ENCODE measurements at places on chromosomes 7 and 10.

GRCh38 chr7:157010588-157011332 is at the start of gene MNX1:
Gene MNX1 (minus strand): TSS chr7:157010663. CDS start chr7:157010350, 313 bp downstream.
- peak; percentile 88 for DNase-seq

DNA sequence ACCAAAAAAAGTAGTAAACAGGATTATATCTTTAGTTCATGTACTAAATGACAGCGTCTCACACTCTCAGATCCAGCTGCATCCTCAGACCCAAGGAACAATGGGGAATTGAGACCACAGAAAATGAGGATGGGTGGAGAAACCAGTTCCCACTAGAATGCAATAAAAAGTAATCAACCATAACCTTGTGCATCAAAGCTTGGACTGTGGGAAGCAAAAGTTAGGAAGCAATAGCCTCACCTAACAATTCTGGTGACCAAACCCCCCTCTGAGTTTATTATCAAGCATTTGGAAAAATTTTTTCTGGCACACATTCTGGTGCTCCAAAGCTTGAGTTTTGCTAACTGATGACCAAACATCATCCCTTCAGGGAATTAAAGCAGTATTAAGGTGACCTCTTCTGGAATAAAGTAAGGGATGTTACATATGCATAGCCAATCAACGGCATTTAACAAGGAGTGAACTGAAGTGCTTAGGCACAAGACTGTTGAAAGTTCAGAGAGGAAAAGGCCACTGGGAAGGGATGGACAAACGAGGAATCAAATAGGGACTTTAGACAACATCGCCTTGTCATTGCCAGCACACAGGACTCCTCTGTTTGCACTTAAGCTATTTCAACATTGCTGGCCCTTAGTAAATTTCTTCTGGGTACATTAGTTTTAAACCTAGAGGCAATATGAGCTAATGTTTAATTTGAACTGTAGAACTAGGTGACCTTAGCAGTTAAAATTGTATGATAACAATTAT is 1.2 kb upstream of the MAT1A start:
- DNase-seq = no peak

DNA sequence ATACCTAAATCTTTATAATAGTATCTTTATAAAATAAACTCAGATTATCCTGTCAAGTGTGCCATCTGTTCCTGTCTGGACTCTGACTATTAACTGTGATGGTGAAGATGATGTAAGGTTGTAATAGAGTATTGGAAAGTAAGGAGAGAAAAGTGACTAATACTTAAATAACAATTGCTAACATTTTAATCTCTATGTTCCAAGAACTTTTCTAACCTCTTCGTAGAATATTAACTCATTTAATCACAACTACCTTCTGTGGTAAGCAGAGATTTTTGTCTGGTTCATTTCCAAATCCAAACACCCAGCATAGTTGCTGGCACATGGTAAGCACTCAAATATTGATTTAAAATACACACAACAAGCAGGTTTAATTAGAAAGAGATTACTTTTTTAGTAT is 2.5 kb downstream of the TNPO3 start:
- no peak for DNase-seq

DNA sequence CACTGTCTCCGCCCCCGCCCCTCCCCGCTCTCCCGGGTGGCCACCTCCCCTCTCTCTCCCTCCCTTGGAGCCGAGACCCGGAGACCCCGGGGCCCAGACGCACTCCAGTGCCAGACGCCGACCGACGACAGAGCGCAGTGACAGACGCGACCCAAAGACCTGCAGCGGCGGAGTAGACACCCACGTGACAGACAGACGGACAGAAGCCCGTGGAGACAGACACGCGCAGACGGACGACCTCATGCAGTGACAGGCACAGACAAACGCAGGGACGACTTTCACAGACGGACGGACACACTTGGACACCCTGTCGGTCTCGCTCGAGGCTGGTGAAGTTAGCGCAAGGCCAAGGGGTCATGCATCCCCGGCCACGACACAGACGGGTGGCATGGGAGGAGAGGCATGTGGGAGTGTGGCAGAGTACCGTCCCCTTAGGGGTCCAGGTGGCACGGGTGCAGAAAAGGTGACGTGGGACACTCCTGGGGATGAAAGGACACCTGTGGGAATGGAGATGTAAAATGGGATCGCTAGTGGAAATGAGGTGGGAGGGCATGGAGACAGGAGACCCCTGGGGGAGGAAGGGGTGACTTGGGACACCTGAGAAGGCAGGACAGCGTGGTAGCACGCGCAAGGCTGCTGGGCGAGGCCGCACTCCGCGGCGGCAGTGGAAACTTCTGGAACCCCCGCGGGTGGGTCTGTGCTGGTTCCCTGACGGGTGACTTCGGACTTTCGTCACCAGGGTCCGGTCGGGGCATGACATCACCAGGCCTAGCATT is 456 bp upstream of the ACHE start:
- peak; percentile 76 for DNase-seq

DNA sequence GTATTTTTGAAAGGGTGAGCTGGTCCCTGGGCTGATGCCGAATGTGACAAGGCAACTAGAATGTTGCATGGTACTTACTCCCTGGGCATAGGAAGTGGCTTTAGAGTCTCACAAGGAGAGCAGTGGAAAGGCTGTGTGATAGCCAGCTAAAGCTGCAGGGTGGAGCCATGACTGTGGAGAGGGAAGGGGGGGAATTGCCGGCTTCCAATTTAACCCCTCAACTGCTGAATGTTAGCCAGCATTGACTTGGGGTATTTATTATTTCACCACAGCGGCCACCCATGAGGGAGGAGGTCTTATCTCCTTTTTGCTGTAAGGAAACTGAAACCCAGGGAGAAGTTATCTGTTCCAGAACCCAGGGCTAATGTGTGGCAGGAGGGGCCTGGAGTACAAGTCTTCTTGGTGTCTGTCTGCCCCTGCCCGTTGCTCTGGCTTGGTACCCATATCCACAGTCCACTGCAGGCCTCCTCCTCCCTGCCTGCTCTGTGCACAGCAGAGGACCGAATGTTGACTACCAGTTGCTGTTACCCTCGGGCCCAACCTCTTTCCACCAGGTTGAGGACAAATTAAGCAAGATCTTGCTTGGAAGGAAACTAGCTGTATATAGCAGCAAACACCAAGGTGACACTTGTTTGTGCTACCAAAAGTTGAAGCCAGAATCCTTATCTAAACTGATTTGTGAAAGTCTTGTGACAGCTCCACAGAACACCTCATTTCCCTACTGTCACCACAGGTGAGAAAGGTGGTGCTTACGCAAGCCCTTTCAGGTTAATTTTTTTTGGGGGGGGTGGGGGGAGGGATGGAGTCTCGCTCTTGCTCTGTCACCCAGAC is 37.6 kb downstream of the WBP1L start:
- no peak for DNase-seq

DNA sequence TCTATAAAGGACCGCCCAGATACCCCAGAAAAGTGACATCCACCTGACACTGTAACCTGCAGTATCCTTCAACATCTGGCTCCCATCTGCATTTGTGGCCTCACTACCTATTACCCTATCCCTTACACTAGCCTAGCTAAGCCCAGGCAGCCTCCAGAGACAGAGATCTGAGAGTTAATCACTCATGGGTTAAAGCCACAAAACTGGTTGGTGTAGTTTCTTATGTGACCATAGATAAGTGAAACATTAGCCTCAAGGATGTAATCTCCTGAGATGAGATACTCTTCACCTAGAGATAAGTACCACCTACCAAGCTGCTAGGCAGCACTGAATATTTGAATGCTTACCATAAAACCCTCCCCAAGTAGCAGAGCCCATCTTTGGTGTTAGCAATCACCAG is 35.4 kb downstream of the CTTNBP2 start:
- DNase-seq = no peak

DNA sequence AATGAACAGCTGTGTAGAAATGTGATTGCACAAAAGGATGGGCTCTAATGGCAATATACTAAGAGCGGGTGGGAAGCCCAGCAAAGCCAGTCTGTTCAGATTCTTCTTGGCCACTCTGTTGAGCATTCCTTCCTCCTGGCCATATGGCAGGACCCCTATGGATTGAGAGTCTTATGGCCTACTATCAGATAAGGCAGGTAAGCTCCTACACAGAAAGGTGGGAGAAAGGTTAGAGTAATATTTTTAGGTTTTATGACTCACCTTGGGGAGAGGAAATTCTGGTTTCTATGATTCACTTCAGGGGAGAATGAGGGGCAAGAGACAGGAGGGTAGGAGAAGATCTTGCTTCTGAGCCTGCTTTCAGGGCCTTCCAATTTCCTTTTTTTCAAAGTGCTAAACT is 15.1 kb upstream of the AKR1B10 start:
- no peak for DNase-seq

DNA sequence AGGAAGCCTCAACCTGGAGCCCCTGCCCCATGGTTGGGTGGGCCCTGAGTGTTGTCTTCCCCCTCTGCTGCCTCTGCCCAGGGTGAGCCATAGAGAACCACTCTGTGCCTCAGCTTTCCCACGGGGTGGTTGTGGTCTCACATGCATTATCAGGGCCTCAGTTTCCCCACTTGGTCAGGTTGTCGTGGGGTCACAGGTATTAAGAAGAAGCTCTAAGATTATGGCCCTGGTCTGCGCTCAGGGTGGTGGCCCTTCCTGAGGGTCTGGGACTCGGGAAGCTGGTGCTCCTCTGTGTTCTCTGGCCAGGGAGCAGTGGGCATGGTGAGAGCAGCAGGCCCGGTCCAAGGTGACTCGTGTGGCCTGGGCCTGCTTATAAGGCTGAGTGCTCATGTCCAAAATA is 17.8 kb downstream of the LRRC27 start:
- DNase-seq = no peak

DNA sequence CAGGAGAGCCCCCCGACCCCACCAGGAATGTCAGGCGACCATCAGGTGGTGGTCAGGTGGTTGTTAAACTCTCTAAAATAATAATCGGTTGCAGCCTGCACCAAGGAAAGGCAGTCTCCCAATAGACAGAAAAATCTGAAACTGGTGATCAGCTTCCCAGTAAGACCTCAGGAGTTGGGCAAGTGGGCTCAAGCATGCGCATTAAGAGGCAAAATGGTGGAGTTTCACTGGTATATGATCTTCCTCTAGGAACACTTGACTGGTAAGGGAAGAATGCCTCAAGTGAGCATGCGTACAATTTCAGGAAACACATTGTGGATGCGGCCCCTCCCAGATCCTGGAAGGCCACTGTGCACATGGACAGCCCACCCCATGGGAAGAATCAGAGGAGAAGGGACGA is 619.9 kb downstream of the TYW1 start:
- no peak for DNase-seq
